Iris pigment epithelial cell (primary cell): ENCODE measurements at places on chromosomes 12 and 14.

DNA sequence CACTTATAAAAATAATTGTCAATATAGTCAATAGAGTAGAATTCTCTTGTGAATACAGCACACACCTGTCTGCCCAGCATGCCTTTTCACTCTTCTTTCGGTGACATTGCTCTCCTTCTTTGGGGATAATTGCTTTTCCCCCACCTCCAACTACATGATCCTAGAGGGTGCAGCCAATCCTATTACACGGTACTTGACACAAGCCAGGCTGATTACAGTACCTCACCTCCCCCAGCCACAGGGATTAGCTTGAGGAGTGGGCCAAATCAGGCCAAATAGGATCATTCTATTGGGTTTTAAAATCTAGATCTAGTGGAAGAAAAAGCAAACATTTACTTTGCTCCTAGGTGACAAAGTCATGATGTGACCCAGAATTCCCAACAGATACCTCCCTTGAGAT lies 16.8 kb upstream of the NFYB start:
- no peak for DNase-seq

- no peak for DNase-seq
These were observed 155.0 kb downstream of the CRADD start for GRCh38 chr12:93832131-93832530.

- no peak for DNase-seq
These were observed 84.6 kb upstream of the MAX start for GRCh38 chr14:65186951-65187350.

- peak; percentile 36 for DNase-seq
These were observed 59.6 kb downstream of the ZFP36L1 start for GRCh38 chr14:68733086-68733914.

GRCh38 chr14:60760644-60761364 lies 26.2 kb downstream of the MNAT1 start:
- no peak for DNase-seq

- DNase-seq, result no peak
These were observed 3.0 kb downstream of the ANKRD9 start for GRCh38 chr14:102506626-102506925.

- no peak for DNase-seq
These were observed 5.0 kb downstream of the TIGAR start for GRCh38 chr12:4325966-4326365.
